ENCODE measurements at places on chromosomes 4 and X.

DNA sequence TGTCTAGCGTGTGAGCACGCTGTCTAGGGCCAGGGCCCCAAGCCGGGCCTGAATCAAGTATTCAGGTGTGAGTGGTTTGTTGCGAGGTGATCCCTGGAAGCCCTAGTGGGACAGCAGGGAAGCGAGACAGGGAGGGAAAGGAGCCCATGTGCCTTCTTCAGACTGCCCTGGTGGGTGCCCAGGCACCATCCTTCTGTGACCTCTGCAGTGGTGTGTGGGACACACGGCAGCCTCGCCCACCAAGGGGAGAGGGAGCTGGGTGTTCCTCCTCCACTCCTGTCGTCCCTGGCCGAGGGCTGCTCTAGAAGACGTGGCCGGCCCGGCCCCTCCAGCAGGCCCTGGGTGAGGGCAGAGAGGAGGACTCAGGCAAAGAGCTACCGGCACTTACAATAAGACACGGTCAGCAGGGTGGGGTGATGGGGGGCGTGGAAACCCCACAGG lies 47.4 kb downstream of the HTRA3 start:
- no peak for DNase-seq

- peak; percentile 2 for DNase-seq
Measured at GRCh38 chr4:117134386-117134785, 49.0 kb upstream of the TRAM1L1 start.

GRCh38 chr4:81404294-81404693 lies 67.4 kb downstream of the RASGEF1B start:
- no peak for DNase-seq

DNA sequence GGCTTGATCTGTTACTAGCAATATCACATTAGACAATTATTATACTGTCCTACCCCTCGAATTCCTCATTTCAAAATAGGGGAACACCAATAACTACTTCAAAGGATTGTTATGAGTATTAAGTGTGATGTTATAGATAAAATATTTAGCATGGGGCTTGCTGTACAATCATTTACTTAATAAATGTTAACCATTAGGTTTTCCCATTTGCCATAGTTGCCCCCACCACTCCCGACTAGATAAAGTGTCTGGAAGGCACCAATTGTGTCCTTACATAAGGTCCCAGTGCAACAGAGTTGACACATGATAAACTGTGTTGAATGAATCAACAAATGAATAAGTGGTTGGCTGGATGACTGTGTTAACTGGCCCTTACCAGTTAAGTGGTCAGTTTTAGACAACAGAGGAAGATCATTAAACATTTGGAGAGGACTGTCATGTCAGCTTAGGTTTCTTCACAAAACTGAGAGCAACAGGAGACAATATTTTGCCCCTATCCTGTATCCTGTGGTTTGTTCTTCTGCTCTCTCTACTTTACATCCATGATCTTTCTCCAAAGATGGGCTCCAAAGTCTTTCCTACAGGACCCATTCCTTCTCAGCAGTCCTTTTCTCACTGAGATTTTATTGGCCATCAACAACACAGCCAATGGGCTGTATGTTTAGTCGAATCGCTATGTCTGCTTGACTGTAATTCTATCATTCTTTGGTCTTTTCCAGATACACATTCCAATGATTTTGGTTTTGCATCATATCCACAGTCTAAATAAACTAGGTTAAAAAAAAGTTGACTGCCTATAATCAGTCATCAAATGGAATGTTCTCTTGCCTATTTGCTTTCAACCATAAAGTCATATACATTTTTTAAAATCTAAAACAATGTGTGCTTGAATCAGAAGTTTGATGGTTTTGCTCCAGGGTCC lies 74.4 kb downstream of the RNF150 start:
- DNase-seq: no peak

DNA sequence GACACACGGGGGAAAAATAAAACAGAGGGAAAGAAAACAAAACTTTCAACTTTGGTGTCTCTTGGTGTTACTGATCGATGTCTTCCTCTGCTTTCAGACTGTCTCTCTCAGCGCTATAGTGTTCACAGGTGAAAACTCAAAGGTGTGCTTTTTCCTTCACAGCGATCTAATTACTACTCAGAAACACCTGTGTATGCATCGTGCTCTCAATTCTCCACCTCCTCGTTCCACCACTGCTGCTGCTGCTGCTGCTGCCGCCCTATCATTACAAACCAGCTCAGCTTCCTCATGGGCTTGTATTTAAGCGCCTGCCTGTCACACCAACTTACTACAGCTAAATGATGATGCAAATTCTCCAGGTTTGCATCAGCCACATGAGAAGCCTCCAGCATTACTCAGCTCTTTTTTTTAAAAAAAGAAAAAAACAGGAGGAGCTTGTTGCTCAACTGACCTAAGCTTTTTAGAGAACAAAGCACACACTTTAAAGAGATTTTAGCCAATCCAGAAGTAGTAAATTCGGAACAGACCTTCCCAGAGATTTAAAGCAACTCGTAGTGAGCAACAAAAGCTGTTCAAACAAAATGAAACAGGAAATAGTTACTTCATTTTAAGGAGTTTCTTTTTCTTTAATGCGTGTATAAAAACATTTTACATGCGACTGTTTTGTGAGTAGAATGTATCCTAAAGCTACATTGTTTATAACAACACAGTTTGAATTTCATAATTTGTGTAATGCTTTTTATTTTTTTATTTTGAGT lies at the start of gene SLC7A11:
TSS of gene SLC7A11 (minus strand) at position 274 of the 758 bp plus-strand sequence. CDS start 280 bp downstream, outside the sequence.
- DNase-seq: no peak

DNA sequence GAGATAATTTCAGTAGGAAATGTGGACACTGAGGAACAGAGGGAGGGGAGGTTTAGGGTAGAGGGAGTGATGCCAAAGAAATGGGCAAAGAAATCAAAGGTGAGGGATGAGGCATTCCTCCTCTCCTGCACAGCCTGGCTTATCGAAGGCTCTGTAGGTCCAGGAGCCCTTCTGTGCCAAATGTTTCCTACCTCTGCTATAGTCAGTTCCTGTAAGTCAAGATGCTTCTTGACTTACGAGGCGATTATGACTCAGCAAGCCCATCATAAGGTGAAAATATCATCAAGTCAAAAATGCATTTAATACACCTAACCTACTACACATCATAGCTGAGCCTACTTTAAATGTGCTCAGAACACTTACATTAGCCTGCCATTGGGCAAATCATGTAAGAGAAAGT lies 60.0 kb upstream of the ARHGAP24 start:
- no peak for DNase-seq

DNA sequence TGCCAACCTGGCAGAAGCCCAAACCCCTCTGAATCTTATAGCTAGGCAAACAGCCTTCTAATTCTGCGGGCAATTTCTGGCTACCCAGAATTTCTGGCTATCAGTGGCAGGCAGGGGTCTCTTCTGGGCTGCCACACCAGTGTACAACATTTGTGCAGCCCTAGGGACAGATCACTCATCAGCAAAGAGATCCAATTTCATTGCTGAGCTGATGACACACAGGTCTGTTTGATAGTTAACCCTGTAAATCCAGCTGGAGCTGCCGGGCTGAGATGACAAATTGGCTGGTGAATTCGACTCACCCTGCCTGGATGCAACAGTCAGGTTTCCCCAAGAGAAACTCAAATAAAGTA lies 2.4 kb downstream of the MID1 start:
- DNase-seq: no peak

DNA sequence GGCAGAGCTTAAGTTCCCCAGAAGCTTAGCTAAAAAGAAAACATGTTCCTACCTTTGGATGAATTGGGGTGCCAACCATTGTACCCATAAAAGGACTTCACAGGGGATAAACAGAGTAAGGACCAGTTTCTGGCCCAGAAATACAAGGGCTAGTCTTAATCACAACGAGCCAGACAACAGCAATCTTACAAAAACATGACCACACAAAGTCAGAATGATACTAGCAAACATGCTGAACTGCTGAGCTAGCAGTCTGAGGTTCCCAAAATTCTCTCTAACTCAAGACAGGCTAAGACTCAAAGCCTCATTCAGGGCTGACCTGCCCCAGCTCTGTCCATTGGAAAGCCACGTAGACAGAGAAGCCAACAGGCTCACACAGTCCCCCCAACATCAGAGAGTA lies 40.3 kb downstream of the ATP11C start:
- no peak for DNase-seq

GRCh38 chrX:28659269-28659668 lies 72.0 kb downstream of the IL1RAPL1 start:
- DNase-seq: no peak

GRCh38 chr4:4477796-4478195 lies 64.1 kb downstream of the STX18 start:
- no peak for DNase-seq

DNA sequence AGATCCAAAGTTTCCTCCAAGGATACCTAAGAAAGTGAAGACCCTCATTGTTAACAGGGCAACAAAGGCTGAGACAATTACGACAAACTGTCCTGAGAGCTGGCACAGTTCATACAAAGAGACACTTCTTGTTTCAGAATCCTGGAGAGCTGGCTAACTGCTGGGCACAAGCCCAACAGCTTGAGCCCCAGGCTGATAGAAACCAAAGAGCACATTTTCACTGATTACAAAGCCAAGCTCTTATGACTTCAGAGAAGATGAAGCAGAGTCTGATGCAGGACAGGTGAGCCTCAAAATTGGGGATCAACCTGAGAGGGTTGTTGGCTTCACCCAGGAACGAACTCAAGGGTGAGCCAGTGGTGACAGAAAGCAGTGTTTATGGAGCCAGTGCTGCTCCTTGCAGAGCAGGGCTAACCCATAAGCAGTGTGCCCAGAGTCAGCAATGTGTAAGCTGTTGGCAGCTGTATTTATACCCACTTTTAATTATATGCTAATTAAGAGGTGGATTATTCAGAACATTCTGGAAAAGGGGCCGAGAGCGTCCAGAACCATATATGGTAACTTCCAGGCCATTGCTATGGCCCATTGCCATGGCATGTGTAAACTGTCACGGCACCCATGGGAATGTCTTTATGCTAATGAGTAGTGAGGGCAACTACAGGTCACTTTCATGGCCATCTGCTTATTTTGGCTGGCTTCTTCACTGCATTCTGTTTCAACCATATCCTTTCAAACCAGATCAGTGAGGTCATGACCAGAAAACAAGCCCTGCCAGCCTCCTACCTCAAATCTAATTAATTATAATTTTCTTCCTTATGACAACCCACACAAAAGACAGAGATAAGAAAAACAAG lies 183.7 kb downstream of the EVC2 start:
- no peak for DNase-seq

GRCh38 chr4:589219-589963 lies 13.3 kb upstream of the TMEM271 start:
- DNase-seq: no peak

- DNase-seq: no peak
Measured at GRCh38 chr4:147801820-147802219, 69.9 kb downstream of the ARHGAP10 start.

DNA sequence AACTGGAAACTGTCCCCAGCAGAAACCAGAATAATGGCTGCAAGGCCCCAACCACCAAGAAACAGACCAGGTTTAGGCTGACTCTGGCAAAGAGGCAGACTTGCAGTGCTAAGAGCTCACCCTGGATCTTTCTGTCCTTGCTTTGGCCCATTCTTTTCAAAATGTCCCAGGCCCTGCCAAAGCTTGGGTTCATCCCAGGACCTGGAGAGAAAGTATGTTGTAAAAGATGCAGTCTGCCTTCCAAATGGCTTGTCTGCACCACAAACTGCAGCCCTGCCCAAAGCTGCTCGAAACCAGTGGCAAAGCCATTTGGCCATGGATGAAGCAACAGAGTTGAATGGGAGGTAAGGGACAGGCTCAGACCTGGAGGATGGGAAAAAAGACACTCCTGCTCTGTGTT lies 38.0 kb upstream of the LNX1 start:
- no peak for DNase-seq

- DNase-seq: no peak
Measured at GRCh38 chrX:140799216-140799615, 89.7 kb downstream of the LINC00632 start.

DNA sequence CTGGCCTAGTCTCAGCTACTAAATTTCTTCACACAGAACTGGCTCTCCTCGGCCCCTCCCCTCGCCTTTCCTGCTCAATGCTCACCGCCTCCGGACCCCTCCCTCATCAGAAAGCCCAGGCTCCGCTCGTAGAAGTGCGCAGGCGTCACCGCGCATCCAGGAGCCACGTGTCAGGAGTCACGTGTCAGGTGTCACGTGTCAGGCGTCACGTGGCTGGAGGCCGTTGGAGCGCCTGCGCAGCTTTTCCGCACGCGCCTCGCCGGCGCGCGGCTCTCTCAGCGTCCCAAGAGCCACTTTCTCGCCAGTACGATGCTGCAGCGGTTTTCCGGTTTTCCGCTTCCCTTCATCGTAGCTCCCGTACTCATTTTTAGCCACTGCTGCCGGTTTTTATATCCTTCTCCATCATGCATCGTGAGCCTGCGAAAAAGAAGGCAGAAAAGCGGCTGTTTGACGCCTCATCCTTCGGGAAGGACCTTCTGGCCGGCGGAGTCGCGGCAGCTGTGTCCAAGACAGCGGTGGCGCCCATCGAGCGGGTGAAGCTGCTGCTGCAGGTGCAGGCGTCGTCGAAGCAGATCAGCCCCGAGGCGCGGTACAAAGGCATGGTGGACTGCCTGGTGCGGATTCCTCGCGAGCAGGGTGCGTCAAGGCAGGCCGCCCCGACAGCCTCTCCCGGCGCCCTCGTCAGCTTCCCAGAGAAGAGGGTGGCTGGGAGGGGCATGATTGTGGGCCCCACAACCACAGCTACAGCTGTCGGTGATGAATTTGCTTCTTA lies at the start of gene SLC25A31:
TSS of gene SLC25A31 (plus strand) at position 259 of the 772 bp plus-strand sequence. CDS start at position 405, 146 bp downstream.
- DNase-seq: no peak

- no peak for DNase-seq
Measured at GRCh38 chrX:11535156-11535919, 130.4 kb downstream of the ARHGAP6 start.

- DNase-seq: no peak
Measured at GRCh38 chr4:165355900-165356300, 22.9 kb upstream of the CPE start.

GRCh38 chr4:120261117-120261516 lies 194.5 kb upstream of the MAD2L1 start:
- DNase-seq: no peak

DNA sequence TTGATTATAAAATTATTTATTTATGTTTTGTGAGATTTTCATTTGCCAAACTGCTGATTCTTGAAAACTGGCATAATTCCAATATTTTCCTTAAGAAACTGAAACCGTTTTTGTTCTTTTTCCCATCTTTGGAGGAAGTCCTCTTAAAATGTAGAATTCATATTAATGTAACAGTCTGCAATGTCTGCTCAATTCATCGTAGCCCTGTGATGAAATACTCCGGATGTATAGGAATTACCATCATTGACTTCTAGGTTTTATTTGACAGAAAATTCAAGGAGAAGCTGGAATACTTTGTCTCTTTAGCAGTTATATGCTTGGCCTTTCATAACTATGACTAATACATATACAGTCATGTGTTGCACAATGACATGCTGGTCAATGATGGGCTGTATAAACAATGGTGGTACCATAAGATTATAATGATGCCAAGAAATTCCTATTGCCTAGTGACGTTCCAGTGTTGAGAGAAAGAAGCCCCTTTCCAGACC lies 185.0 kb upstream of the GPRIN3 start:
- no peak for DNase-seq

GRCh38 chr4:14196131-14196530 lies 568.6 kb upstream of the BOD1L1 start:
- no peak for DNase-seq

- DNase-seq: no peak
Measured at GRCh38 chr4:24713604-24714003, 81.8 kb upstream of the SOD3 start.
